SK-MEL-5 (cell line): ENCODE measurements at places on chromosomes 7 and 10. TPM values are rescaled to one million over a fixed set of nuclear protein-coding genes. Genes with fewer than 3 reads are reported as not detected.

DNA sequence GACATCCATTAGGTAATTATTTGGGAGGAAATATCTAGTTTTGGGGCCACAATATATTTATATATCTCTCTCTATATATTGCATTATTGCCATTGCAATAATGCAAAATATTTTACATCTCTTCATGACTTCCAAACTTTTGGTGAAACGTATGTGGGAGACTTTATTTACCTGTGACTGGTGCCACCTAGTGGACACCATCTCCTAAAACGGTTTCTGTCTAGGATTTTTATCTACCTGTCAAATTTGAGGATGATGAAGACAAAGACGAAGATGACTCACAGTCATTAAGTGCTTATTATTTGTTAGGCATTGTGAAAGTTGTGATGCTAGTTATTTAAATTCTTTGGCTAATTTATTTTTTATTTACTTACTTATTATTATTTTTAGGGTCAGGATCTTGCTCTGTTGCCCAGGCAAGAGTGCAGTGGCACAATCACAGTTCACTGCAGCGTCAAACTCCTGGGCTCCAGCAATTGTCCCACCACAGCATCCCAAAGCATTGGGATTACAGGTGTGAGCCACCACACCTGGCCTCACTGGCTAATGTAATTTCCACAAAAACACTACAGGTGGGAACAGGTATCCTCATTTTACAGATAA is 18.7 kb upstream of the CBLL1 start:
- peak; percentile 83 for DNase-seq

DNA sequence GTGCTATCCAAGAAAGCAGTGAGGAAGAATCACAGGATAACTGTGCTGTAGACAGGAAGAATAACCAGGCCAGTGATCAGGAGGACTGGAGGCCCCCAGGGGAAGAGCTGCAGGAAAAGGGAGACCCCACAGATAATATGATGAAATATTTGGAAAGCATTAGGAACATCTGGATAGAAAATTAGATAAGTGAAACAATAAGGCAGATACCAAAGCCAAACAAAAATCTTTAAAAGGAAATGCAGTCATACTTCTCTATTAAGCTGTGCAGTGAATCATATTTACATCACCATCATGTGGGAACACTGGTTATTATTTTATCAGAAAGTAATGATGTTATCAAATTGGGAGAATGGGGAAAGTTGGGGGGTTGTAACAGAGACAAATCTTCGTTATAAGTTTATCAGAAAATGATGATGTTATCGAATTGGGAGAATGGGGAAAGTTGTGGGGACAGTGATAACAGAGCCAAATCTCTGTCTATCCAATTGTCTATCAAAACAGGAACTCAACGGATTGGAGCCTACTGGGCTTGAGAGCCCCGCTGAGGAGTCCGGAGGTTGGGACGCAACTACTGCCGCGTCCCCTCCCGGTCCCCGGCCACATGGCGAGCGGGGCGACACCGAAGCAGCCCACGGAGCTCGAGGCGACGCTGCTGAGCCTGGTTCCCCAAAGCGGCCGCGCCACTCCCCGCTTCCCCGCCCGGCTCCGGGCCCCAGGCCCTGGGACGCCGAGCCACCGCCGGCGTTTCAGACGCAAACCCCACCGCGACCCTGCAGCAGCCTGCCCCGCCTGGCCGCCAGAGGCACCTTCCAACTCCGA is 14.0 kb upstream of the RALA start:
- DNase-seq, result peak; percentile 68

Gene NPFFR1
- total RNA-seq, result not detected in 2 replicates

Gene KCND2
- total RNA-seq, result 0.03 and 0.08 TPM in 2 replicates

DNA sequence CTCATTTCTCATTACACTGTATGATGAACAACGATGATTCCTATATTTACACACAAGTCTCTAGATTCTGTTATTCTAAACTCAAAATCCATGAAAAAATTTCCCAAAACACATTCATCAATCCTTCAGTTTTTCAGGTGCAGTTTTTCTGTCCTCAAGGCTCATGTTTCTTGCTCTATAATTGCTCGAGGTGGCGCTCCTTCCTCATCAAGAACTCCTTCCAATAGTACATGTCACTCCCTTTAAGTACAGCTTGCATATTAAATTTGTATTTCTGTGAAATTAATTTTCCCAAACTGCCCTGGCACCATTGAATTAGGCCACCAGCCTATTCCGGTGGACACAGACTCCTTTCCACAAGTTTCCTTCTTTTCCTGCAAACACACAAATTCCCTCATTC is 188.7 kb upstream of the MINDY3 start:
- peak; percentile 32 for DNase-seq

Gene GPRIN2
- total RNA-seq, result not detected in 2 replicates

- no peak for DNase-seq
Measured at GRCh38 chr10:30862486-30862885, 169.2 kb downstream of the ZNF438 start.

GRCh38 chr7:53604201-53604600 is 568.8 kb downstream of the POM121L12 start:
- DNase-seq, result no peak

Gene MPP7
- 0.34 and 0.72 TPM in 2 replicates for total RNA-seq

- DNase-seq, result no peak
Measured at GRCh38 chr10:22427101-22427500, 81.8 kb downstream of the SPAG6 start.
